Spinal cord (tissue), 10 donors: ENCODE measurements at places on chromosomes 2 and 18.

- DNase-seq = no peak
Observed at GRCh38 chr18:11850821-11851145, 430 bp upstream of the CHMP1B start.

DNA sequence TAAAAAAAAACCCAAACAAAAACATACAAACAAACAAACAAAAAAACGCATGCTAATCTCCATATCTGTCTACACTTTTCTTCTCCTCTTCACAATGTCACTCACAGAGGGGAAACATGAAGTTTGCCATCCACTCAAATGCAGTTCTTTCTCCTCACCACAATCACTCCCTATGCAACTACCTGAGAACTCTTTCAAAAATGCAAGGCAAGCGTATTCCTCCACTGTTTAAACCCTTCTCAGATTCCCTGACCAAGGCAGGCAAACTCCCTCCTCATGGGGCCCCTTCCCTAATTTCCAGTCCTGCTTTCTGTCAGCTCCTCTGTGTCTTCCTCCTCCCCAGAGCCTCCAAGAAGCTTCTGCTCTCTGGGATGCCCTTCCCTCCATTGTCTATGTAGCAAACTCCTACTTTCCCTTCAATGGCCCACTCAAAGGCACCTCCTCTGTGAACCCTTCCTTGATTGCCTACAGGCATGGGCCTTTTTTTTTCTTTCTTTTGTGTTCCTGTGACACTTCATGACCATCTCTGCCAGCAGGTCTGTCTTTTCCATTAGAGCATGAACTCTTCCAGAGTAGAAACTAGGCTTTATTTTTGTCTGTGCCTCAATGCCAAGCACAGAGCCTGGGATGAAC lies 143.8 kb upstream of the SLC1A4 start:
- no peak for DNase-seq

DNA sequence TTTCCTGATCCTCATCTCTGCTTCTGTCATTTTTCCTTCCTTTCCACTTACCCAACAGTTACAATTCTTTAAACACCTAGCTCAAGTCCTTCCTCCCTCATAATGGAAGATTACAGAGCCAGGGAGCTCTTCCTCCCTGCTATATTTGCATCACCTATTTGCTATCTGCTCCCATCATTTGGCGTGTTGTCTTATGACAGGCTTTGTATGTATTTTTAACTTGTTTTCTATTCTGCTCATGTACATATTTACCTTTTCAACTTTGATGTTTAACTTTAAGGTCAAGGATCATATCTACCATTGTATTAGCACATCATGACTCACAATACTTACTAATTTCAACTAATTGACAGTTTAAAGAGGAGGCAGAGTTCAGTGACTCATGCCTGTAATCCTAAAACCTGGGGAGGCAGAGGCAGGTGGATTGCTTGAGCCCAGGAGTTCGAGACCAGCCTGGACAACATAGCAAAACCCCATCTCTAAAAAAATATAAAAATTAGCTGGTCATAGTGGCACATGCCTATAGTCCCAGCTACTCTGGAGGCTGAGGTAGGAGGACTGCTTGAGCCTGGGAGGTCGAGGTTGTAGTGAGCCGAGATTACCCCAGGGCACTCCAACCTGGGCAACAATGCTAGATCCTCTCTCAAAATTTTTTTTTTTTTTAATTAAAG lies 308.0 kb upstream of the STON1 start:
- no peak for DNase-seq

GRCh38 chr2:62939735-62940491 lies 110.7 kb upstream of the OTX1 start:
- DNase-seq = no peak

DNA sequence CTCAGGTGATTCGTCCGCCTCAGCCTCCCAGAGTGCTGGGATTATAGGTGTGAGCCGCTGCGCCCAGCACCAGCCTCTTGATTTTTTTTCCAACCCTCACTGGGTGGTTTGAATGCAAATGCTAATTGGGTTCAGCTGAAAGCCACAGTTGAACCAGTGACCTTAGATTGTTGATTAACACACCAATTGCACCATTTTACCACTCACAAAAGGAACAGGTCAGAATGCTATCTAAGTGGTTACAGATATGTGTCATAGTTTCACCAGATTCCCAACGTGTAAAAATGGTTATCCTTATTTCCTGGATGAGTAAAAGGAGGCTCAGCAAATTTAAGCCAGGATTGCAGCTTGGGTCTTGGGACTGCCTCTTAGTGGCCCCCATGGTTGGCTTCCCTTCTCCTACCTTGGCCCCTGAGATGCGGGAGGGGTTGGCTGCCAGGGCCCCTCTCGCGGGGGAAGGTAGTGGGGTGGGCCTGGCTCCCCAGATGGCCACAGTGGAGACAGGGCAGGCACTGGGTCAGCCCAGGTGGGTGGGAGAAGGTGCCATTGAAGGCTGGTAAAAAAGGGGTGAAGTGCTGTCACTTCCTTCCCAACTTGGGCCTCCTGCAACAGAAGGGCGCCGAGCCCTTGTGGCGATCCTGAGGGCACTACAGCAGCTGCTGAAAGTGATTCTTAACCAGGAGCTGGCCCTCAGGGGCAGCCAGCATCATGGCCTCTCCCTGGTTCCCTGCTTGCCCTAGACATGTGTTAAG lies 164.9 kb upstream of the HAAO start:
- no peak for DNase-seq
